ENCODE measurements at places on chromosomes 16 and 17. TPM values are rescaled to one million over a fixed set of nuclear protein-coding genes. Genes with fewer than 3 reads are reported as not detected.

GRCh38 chr17:82226809-82227628 is 1.8 kb upstream of the SLC16A3 start:
- H3K4me1 ChIP-seq: peaks cover 38% of the 10 kb centered on the region
- no peak for DNase-seq
- H3K36me3 ChIP-seq: no peaks in the 10 kb centered on the region
- H3K27ac ChIP-seq: no peak overlapping the region

DNA sequence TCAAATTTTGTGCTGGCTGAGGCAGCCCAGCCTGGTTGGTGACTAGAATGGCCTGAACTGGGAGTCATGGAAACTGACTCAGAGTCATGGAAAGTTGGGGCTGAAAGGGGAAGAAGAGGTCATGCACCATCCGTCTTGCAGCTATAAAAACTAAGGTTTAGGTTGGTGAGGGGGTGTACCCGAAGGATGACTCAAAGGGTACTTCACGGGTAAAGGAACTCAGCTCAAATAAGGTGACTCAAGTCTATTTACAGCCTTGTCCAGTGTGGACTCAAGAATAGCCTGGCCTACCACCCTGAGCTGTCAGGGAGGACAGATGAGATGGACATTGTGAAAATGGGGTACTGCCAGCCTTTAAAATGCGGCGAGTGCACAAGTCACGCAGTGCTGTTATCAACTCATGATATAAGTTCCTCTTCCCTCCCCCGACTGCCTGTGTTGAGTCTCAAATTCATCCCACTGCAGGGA is 18.6 kb downstream of the CD300LB start:
- H3K27ac ChIP-seq: peak overlapping the region; percentile 14
- H3K4me3 ChIP-seq: no peak overlapping the region
- H3K4me1 ChIP-seq: no peaks in the 10 kb centered on the region
- DNase-seq: no peak
- peaks cover 13% of the 10 kb centered on the region for H3K27me3 ChIP-seq

- H3K27me3 ChIP-seq: no peaks in the 10 kb centered on the region
- H3K4me1 ChIP-seq: peaks cover 6% of the 10 kb centered on the region
- H3K36me3 ChIP-seq: no peaks in the 10 kb centered on the region
These were observed 1.6 kb downstream of the SPATA32 start for GRCh38 chr17:45260204-45260783.

- no peak overlapping the region for H3K4me3 ChIP-seq
- DNase-seq: no peak
- peaks cover 16% of the 10 kb centered on the region for H3K4me1 ChIP-seq
- no peak overlapping the region for H3K27ac ChIP-seq
These were observed 40.2 kb downstream of the KSR1 start for GRCh38 chr17:27496437-27496943.

DNA sequence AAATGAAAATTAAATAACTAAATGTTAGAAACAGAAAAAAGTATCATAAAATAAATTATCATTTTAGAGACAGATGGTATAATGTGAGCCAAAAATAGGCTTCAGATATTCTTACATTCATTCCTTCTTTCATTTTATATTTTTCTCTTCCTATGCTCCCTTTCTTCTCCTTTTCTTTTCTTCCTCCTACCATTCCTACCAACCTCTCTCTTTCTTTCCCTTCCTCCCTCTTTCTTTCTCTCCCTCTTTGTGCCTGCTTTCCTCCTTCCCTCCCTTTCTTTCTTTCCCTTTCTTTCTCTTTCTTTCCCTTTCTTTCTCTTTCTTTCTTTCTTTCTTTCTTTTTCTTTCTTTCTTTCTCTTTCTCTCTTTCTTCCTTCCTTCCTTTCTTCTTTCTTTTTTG is 275.6 kb upstream of the ELAC2 start:
- no peak overlapping the region for H3K27ac ChIP-seq
- H3K36me3 ChIP-seq: no peaks in the 10 kb centered on the region
- DNase-seq: no peak
- no peak overlapping the region for H3K4me3 ChIP-seq
- peaks cover 8% of the 10 kb centered on the region for H3K4me1 ChIP-seq

GRCh38 chr17:27321372-27321771 is 27.5 kb downstream of the WSB1 start:
- H3K27me3 ChIP-seq: no peaks in the 10 kb centered on the region
- H3K27ac ChIP-seq: no peak overlapping the region
- no peaks in the 10 kb centered on the region for H3K36me3 ChIP-seq
- H3K4me3 ChIP-seq: no peak overlapping the region
- H3K4me1 ChIP-seq: peaks cover 17% of the 10 kb centered on the region

DNA sequence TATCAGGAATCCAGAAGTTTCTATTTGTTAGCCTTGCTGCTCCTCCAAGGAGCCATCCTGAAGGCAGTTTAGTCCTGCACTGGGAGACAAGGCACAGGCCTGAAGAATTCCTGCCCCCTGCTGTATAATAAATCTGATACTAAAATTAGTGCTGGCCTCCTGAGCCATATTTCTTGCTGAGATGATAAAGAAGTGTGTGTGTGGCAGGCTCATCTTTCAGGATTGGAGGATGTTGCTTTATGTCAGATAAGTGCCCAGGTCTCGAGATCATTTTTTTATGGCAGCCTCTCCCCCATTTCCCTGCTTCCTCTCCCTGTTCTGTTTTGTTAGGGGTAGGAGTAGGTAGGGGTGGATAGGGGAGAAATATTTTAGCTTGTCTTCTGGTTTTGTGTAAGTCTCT is 26.0 kb downstream of the MSI2 start:
- no peak overlapping the region for H3K4me3 ChIP-seq
- no peaks in the 10 kb centered on the region for H3K27me3 ChIP-seq
- no peak overlapping the region for H3K27ac ChIP-seq
- DNase-seq: no peak

DNA sequence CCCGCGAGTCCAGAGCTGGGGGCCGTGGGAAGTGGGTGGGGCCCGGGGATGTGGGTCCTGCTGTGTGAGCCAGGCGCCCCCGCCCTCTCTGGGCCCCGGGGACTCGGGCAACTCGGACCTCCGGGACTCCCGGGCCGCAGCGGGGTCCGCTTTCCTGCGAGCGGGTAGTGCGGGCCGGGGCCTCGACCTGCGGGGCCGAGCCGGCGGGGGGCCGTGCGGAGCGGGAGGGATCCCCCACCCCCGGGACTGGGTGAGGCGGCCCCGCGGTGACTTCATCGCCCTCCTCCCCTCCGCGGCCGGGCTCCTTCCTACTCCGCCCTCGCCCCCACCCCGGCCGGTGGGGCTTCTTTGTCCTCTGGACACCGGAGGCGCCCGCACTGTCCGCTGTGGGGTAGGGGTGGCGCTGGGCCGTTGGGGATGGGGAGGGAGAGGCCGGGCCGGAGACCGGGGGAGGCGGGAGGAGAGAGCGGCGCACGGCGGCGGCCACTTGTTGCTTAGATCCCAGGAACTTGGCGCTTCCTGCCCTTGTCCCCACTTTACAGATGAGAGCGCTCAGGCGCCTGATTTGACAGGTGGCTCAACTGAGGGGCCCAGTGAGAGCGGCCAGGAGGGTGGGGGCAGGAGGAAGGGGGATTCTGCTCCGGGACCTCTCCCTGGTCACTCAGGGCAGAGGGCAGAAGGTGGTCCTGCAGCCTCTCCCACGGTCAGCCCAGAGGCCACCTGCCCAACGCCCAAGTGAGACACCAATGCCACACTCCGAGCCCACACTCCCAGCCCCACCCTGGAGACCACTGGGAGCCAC is 874 bp downstream of the CMTM3 start:
- no peaks in the 10 kb centered on the region for H3K36me3 ChIP-seq
- DNase-seq: peak; percentile 40
- H3K4me1 ChIP-seq: peaks cover 17% of the 10 kb centered on the region

GRCh38 chr17:17865035-17865434 is 28.2 kb upstream of the SREBF1 start:
- no peak overlapping the region for H3K27ac ChIP-seq
- no peak overlapping the region for H3K4me3 ChIP-seq
- no peaks in the 10 kb centered on the region for H3K4me1 ChIP-seq
- DNase-seq: no peak
- no peaks in the 10 kb centered on the region for H3K36me3 ChIP-seq

DNA sequence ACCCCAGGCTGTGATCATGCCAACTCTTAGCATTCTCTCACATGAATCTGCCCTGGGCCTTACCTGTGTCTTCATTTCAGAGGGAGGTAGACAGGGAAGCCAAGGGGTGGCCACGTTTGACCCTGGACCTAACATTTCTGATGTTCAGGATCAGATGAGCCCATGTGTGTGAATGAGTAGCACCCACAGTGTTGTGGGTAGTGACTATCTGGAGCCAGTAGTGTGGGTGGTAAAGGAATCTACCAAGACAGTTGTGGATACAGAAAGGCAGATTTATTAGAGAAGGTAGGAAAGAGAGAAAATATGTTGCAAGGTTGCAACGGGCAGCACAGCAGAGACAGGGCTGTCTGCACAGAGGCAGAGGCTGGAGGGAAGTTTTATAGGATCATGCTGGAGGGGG is 60.5 kb downstream of the TK2 start:
- no peaks in the 10 kb centered on the region for H3K27me3 ChIP-seq
- H3K4me3 ChIP-seq: no peak overlapping the region
- H3K36me3 ChIP-seq: no peaks in the 10 kb centered on the region
- no peak overlapping the region for H3K27ac ChIP-seq
- no peak for DNase-seq
- peaks cover 7% of the 10 kb centered on the region for H3K4me1 ChIP-seq

DNA sequence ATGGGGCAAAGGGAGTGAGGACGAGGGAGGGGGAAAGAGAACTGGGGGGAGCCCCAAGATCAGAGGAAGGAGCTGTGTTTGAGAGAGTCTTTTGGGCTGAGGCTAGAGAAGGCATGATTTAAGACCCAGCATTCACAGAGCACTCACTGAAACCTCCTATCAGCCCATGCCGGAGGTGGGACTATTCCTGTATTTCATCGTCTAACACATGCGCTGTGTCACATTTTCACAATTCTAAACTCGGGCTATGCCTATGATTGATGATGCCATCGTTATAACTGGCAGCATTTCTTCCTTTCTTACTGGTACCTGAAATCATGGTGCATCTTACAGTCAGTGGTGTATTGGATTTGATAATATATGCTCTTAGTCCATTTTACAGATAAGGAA is 3.5 kb downstream of the FAM171A2 start:
- peaks cover 30% of the 10 kb centered on the region for H3K27me3 ChIP-seq
- H3K36me3 ChIP-seq: no peaks in the 10 kb centered on the region

ZACN gene
- total RNA-seq: not detected

ITGA2B gene
- 0.32 TPM for total RNA-seq

KCNJ2 gene
- total RNA-seq: 37.4 TPM

TNFRSF17 gene
- total RNA-seq: not detected
